T-helper 17 cell (primary cell): ENCODE measurements at places on chromosomes 6 and 20.

DNA sequence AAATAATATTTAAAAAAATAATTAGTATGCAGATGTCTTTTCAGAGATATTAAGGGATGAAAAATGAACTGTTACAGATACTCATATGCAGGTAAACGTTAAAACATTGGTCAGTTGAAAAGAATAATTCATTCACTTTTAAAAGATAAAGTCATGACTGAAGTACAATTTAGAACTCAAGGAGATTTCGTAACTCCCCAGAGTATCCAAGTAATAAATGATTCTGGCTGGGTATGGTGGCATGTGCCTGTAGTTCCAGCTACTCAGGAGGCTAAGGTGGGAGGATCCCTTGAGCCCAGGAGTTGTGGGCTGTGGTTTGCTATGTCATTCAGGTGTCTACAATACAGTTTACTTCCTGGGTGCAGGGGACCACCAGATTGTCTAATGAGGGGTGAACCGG, 122.3 kb upstream of the TMEM181 start:
- no peak for DNase-seq

GRCh38 chr6:105430685-105431084, 27.8 kb upstream of the PREP start:
- DNase-seq = no peak

DNA sequence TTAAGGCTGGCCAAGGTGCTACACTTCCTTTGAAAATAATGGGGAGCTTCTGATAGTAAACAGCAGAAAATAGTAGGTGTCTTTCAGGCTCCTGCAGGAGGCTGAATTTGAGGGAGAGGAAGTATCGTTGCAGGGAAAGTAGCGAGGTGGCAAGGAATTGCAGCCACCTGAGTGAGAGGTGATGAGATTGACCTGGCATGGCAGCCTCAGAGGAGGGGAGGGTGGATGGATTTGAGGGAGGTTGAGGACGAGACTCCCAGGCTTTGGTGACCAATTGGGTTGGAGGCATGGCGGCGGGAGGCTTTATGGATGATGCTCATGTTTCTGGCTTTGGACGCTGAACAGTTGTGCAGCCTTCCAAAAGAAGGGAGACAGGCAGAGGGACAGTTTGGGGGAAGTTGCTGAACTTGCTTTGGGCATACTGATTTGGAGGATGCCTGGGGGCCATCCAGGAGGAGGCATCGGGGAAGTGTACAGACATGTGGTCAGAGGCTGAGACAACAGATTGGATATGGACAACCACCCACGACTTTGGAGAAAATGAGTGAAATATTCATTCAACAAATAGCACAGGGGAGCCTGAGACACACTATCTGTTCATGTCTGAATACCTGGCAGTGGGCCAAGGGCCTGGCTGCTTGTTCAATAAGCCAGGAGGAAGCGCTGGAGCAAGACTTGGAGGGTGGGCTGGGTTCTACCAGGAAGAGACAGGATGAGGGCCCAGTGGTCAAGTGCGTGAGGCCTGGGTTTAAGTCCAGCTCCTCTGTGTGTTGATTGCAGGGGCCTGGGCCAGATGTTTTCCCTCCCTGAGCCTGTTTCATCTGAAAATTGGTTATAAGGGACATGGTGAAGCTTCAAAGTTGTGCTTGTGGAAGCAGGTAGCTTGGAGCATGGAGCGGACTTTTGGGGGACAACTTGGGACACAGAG, 113.2 kb downstream of the CEBPB start:
- DNase-seq = no peak

DNA sequence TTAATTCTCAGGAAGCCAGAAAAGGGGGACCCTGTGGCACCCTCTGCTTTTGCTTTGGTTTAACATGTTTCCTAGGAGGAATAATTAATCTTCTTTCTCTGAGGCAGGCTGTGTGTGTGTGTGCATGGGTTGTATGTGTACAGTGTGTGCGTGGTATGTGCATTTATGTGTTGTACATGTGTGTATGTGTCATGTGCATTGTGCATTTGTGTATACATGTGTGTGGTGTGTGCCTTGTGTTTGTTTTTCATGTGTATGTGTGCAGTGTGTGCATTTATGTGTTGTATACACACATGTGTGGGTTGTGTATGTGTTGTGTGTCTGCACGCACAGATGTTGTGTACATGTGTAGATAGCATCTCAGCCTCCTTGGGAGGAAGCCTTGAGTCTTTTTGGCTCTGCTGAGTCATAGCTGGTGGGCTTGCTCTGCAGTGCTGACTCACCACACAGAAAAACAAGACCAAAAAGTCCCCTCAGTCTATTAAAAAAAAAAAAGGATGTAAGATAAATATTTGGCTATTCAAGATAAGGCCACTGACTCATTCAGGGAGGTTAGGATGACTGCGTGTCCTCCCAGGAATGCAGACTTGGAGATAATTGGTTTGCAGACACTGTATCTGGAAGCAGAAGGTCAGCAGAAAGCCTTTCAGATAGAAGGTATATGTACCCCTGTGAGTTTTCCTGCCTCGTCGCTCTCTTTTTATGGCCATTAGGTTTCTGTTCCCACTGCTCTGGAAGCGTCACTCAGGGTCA, 58.6 kb downstream of the SYNJ2 start:
- DNase-seq = no peak

GRCh38 chr20:51022227-51022802, 592 bp downstream of the KCNG1 start:
- no peak for DNase-seq

DNA sequence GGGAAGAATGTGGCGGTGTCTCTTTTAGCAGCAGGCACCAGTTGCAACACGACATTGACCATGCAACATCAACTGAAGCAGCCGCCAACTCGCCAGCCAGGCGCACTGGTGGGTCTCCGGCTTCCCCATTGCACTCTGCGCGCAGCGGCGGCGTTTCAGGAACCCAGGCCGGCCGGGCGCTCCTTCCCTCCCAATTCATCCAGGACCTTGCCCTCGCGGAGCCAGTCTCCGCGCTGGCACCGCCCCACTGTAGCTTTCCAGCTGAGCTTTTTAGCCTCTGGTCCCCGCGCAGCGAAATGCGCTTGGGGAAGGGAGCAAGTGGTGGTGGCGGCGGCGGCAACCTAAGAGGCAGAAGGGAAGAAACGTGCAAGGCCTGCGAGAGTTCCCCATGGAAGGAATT, 297.9 kb upstream of the RIMS1 start:
- no peak for DNase-seq

DNA sequence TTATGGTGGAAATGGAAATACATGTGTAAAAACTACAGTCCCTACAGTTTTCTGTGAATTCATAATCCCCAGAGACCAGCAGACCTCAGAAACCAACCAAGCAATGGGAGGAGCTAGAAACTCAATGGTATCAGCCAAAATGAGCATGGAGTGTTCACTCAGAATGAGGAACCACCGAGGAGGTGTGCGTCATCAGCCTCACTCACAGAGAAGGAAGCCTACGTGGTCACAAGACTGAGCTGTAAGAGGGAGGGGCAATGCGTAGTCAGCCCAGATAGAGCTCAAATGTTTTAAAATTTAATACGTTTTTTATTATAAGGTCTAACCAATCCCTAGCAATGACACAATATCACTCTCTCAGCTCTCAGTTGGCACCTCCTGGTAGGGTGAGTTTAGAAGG, 17.4 kb downstream of the MYLK4 start:
- DNase-seq = no peak
